CD4-positive, alpha-beta T cell treated with Interleukin-4 for 4 hours (primary cell): ENCODE measurements at places on chromosomes 6 and 20.

- DNase-seq: no peak
Observed at GRCh38 chr20:50678169-50678898, 13.0 kb downstream of the RIPOR3 start.

DNA sequence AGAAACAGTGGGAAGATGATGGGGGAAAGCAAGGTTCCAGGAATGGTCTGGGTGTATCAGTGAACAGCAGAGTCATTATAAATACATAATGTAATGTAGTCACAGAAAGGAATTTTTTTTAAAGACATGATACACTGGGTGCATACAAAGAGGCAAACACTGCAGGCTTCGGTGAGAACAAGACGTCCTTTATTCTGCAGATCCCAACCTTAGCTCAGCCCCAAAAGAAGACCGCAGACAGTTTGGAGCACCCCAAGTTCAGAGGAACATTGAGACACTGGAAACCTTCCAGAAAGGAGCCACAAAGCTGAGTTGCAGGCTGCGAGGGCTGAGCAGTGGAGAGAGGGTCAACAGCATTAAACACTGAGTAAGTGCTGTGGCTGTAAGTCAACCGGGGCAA, 30.6 kb upstream of the FOXC1 start:
- DNase-seq: no peak

- DNase-seq: no peak
Observed at GRCh38 chr6:119174879-119175817, 96.7 kb upstream of the FAM184A start.

DNA sequence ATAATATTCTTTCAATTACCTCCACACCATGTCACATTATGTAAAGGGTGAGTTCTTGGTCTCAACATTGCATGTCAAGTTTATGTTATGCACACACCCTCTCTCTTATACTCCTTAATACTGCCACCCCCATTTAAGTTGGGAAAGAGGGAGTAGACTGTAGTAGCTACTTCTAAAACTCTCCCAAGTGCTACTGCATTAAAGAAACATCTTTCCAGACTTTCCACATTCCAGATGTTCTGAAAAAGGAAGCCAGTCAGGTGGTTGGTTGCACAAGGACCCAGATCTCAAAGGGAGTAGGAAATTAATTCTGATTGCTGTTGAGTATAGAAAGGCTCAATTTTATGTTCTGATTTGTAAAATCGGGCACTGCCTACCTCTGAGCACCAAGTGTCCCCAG, 419.5 kb downstream of the CD83 start:
- no peak for DNase-seq

DNA sequence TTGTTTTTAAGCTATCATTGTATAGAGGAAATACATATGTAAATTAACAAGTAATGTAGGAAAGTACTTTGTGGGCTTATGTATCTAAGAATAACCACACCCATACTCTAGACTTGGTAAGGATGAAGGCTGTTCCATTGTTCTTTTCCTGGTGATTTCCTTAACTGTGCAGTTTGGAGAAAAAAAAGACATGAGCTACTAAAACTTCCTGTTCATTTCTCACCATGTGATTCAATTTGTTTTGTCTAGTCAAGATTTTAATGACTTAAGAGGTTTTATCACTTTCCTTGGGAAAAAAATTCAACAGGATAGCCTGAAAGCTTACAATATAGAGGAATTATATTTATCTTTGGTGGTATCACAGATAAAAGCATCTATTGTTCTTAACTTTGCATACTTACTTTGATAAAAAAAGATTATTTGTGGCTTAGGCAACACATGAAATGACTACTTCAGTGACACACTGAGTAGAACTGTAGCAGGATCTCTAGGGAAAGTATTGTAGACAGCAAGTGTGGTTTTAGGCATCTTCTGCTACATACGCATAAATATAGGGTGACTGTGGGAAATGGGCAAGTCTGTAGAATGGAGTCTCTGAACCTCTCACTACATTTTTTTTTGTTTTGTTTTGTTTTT, 80.3 kb downstream of the GJA1 start:
- DNase-seq: no peak

DNA sequence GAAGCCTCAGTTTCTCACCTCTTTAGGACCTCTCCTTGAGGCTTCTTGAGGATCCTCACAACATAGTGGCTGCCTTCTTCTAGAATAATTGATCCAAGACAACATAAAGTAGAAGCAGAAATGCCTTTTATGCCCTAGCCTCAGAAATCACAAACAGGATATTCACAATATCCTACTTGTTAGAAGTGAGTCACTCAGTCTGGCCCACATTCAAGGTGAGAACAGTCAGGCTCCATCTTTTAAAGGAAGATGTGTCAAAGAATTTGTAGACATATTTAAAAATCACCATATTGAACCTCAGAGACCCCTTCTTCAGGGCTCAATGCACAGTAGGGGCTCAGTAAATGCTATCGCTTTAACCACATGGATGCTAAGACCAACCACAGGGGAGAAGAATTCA, 20.8 kb upstream of the FAM83D start:
- no peak for DNase-seq

GRCh38 chr20:25308083-25308491, 60.2 kb downstream of the PYGB start:
- no peak for DNase-seq

DNA sequence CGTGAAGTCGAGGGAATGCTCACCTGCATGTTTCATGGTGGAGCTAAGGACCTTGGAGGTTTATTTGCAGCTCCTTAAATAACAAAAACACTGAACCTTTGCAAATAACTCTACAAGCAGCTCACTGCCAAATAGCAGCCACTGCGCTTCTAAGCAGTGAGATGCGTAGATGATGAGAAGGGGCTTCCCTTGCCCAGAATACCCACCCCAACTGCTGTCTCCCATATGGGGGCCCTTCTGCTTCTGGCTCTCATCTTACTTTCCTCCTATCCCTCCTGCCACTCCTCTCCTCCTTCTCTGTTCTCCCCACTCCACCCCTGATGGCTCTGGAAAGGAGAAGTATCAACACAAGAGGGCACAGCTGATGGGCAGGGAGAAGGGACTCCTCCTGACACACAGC, 193.3 kb upstream of the SSTR4 start:
- no peak for DNase-seq

GRCh38 chr6:11607383-11607782, 69.8 kb downstream of the TMEM170B start:
- no peak for DNase-seq

DNA sequence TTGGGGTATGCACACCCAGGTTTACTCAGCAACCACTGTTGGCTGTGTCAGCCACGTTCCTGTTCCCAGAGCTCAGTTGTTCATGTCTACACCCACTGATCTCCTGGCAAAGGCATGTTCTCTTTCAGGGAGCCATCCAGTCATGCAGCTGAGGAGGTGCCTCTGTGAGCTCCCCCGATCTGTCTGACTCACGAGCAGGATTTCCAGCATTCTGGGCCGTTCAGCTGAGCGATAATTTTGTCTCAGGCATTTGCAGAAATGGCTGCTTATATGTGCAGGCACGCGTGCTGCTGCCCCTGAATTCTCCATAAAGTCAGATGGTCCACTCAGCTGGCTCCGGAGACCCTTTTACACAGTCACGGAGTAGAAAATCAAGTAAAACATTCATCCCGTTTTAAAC, 78.4 kb upstream of the IYD start:
- DNase-seq: no peak

DNA sequence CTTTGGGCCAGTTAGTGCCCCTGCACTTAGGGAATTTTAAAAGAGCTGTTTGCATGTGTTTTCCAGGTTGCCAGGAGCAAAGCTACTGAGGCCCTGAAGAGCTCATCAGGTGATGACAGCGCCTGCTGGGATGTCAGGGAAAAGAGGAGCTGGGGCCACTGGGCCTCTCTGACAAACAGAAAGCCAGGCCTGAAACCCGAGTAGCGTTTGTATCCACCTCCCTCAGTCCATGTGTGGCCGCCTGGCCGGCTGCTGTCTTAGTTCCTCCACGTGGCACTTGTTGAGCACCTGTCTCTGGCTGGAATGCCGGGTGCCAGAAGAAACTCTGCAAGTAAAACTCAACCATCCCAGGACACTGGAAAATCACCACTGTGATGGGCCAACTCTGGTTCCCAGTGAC, 601.2 kb downstream of the CDH26 start:
- no peak for DNase-seq

DNA sequence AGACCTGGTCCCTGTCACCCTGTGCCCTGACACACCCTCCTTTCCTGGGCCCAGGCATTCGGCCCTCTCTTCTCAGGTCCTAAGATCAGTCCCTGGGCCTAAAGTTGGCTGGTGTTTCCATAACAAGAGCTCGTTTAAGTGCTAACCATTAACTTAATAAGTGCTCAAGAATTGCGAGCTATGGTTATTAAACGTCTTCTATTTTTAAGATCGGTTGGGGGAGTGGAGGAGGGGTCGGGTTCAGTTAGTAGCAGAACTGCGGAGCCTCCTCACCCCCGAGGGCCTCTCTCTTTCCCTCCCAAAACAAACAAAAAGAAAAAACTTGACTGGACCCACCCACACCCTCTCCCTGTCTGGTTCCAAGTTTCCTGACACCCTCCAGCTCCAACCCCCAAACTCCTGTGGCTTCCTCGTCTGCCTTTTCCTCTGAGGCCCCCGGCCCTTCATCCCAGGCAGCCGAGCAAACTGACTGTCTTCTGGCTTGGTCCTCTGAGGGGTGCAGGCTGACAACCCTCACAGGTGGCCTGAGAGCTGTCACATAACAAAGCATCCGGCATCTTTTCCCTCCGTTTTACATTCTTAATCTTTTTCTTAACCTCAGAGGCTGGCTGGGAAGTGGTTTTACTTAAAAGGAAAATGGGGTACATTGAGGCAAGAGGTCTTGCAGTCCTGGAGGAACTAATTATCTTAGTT, 2.0 kb downstream of the STK35 start:
- DNase-seq: no peak

DNA sequence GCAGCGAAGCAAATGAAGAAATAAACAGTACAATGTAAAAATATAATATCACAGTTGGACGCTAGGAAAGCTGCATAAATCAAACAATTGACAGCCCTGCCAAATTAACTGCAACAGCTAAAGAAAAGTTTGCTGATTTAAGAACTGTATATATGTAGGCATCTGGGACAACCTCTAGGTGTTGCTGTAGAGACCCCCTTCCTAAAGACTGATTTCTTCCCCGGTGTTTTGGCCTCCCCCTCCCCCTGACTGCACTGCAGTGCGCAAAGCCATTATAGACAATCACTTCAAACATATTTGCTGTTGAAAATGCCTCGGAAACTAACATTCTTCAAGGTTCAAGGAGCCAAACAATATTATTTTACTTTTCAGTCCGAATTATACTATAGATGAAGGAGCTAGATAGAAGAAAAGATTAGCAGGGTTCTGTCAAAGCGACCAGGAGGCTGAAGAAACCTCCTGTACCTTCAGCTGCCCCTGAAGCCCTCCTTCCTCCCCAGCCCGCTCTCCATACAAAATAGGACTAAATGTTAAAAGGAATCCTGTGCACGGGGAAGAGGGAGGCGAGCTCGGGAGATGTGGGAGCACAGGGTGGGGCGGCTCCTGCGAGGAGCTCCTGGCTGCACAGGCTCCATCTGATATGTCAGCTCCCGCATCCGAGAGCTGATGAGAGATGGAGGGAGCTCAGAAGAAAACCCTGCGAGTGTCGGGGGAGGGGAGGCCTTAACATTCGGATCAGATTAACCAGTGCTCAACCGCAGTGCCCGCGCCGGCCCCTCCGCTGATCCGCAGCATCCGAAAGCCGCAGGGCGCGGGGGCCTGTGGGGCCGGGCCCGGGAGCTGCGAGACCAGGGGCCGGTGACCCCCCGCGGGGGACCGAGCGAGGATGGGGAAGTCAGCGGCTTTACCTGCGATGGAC, 822 bp downstream of the ELOVL4 start:
- DNase-seq: peak; percentile 25

DNA sequence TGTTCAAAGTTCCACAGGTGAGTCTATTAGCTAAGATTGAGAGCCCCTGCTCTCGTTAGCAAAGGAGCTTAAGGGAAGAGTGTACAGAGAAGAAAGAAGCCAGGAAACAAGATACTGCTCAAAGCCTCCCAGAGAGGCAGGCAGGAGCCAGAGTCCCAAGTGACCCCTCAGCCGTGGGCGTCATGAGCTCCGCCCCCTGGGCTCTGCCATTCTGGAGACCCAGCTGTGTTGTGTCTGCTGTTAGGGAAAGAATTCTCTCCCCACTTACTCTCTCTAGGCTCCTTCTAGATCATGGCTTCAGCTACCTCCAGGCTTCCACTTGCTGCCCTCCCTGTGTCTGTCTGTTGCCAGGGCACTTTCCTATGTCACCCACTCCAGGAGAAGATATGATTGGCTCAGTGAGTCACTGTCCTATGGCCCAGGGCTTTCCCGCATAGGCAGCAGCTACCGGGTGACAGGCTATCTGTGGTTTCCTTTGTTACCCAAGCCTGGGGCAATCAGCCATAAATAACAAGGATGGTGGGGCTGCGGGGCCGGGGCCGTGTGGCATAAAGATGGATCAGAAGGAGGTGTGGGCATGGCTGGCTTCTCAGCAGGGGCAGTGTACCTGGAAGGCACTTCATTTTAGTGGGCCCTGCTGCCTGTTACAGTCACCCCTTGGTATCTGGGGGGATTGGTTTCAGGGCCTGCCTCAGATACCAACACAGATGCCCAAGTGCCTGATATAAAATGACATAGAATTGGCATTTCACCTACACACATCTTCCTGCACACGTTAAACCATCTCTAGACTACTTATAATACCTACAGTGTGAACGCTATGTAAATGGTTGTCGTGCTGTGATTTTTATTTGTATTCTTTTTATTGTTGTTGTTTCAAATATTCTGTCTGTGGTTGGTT, 118.9 kb downstream of the ARMC2 start:
- peak; percentile 30 for DNase-seq

DNA sequence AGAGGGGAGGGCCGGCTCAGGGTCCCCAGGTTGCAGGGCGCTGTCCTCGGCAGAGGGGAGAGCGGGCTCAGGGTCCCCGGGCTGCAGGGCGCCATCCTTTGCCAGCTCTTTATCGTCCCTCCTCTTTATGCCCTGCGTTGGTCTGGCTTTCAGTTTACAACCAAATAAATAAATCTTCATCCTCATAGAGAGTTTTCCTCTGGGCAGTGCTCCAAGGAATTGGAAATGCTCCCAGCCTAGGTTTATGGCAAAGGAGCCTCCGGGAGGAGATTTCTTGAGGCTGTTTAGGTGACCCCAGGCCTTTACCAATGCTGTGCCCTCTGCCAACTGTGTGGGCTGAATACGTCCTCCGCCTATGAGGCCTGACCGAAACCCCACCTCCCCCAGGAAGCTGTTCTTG, 60.2 kb downstream of the CHMP4B start:
- DNase-seq: no peak
